Daoy (cell line): ENCODE measurements at places on chromosomes 5 and 9. TPM values are rescaled to one million over a fixed set of nuclear protein-coding genes. Genes with fewer than 3 reads are reported as not detected.

SELENOP gene
- not detected in 2 replicates for total RNA-seq

DNA sequence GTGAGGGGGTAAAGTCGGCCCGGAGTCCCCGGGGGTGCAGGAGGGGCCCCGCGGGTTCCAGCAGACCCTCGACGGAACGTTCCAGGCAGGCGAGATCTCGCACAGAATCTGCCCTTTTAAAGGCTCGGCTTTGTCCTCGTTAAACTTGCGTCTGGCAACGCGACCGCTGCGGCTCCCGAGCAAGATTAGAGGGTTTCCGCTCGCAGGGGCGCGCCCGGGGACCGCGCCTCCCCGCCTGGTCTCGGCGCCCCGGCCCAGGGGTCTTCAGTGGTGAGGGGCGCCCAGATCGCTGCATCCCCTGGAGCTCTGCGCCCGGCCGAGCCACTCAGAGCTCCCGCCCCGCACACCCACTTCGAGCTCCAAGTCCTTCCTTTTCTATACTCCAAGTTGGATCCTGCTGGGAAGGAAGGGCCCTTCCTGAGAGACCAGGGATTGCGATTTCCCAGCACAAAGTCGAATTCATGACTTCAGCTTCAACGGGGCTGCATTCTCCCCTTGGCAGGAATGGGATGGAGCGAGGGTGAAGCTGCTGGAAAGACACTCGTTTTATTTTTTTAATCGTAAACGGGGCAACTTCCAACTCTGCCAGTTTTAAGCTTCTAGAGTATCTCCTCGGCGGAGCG is 11.3 kb downstream of the PROP1 start:
- DNase-seq = peak; percentile 32

GRCh38 chr5:121108725-121109124 is 644.6 kb downstream of the PRR16 start:
- DNase-seq = peak; percentile 60

DNA sequence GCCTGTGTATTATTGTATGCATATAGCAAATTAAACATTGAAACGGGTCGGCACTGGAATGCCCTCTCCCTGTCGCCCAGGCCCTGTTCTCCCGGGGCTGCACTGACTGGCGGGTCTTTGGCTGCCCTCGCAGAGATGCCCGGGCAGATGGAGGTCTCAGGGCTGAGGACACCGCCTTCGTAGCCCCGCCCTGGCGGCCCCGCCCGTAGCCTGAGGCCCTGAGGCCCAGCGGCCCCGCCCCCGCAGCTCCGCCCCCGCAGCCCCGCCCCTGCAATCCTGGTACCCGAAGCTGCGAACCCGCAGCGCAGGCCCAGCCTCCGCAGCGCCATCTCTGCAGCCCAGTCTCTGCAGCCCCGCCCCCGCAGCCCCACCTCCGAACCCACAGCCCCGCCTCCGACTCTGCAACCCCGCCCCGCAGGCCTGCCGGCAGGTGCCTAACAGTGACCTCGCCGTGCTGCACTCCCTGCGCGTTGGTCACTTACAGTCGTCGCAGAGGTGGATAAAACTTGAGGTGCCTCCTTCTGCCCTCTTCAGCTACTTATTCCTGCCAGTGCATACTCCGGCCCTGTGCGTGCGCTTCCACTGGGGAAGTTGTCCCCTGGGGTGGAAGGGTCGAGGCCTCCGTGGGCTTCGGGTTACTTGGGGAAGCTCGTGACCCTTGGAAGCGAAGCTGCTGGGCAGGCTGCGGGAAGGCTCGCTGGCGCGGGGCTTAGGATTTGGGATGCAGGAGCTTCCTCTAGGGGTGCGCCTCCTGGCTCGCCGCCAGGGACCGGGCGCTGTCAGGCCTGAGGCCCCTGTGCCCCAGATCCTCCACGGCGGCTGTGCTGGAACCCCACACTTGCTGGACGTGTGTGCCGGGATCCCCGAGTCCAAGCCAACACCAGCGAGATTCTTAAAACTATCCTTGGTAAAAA is 72.3 kb downstream of the ICE1 start:
- DNase-seq = peak; percentile 65

DNA sequence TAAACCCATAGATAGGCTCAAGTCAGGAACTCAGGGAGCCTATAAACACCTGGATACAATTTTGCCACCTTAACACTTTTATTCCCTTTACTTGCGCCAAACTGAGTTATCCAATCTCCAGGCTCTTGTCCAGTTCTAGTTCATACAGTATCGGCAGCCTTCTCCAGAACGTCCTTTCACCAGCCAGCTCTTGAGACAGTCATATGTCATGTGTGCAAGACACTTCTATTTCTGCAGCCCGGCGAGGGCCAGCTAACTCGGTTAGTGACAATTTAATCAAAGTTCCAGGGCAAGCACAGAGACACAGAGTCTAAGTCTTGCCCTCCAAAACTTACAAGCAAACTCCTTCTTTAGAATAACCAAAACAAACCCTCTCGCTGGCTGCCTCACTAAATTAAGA is 12.9 kb downstream of the ABCA1 start:
- DNase-seq = no peak

- peak; percentile 74 for DNase-seq
Observed at GRCh38 chr9:16207161-16207560, 654.3 kb downstream of the CCDC171 start.

DNA sequence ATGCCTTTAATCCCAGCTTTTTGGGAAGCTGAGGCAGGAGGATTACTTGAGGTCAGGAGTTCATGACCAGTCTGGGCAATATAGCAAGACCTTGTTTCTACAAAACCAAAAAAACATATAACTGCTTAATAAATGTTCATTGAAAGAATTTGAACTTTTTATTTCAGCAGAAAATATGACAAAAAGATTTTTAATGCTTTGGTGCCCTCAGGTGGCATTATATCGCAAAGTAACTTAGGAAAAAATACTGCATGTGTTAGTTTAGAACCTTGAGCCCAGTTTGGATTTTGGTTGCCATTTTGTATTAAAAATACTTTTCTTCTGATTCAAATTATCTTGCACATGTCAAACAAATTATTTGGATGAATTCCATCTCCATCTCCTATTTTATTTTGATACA is 103.2 kb downstream of the GPBP1 start:
- no peak for DNase-seq

- DNase-seq = no peak
Observed at GRCh38 chr9:93660352-93661046, 84.1 kb downstream of the PHF2 start.

CHSY3 gene
- total RNA-seq = 0.21 and 0.40 TPM in 2 replicates

DNA sequence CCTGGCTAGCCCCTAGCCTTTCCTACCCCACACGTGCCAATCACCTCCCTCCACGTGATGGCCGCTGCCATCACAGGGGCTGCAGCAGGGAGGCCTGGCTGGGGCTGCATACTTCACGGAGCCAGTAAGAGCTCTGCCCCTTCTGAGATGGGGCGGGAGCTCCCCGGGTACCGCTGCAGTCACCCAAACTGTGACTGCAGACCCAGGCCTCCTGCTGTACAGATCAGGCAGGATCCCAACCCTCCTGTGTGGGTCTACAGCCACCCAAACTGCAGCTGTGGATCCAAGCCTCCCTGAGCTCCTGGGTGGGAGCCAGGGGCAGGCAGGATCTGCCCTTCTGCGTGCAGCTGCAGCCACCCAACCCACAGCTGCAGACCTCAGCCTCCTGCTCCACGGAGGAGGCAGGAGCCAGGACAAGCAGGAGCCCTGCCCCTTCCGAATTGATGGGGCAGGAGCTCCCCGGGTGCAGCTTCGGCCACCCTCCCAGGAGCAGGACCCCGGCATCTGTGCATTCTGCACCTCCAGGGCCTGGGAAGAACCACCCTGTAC is 3.2 kb upstream of the BTNL9 start:
- DNase-seq = no peak

DNA sequence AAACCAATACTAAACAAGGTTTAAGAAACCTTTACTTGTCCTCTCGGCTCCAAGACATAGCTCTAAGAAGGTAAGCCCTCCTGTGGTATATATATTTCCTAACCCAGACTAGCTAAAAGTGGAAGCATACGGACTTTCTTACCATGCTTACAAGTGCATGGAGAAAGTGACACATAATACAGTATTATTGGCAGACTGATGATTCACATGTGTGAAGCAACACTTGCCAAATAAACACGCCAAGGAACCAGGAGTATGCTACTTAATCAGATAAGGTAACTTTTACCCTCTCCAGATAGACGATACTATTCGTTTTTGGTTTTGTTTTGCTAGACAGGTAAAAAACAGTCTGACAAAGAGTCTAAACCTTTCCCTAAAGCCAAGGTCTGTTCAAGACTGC is 264.1 kb downstream of the MLLT3 start:
- DNase-seq = peak; percentile 9

- no peak for DNase-seq
Observed at GRCh38 chr5:135327429-135328127, 71.5 kb downstream of the MACROH2A1 start.

GRCh38 chr9:135565636-135566035 is 4.1 kb downstream of the PAEP start:
- DNase-seq = no peak

DNA sequence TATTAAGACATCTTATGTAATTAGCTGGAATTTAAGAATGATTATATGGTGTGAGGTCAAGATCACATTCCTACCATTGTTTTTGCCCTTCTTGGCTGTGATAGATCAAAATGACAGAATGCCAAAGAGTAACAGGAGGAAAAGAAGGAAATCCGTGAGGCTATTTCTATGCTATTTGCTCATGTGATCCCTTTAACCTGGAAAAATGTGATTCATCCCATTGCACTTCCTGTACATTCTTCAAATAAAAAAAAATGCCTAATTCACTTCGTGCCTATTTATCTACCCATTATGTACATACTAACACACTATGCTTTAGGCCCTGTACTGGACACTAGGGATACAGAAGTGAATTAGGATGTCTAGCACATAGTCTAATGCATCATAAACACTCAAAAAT is 154.1 kb upstream of the PAPPA start:
- DNase-seq = peak; percentile 39

- peak; percentile 79 for DNase-seq
Observed at GRCh38 chr9:108478431-108479332, 377.1 kb downstream of the ACTL7B start.

GRCh38 chr5:59125011-59125961 is 542.4 kb downstream of the RAB3C start:
- DNase-seq = peak; percentile 58

GRCh38 chr5:6711409-6712141 is 1.7 kb upstream of the TENT4A start:
- no peak for DNase-seq

- DNase-seq = no peak
Observed at GRCh38 chr5:179266291-179267070, 78.8 kb downstream of the ADAMTS2 start.

GRCh38 chr9:32677931-32678330 is 42.5 kb upstream of the TAF1L start:
- no peak for DNase-seq

- no peak for DNase-seq
Observed at GRCh38 chr5:117089001-117089400, 514.4 kb upstream of the SEMA6A start.

GRCh38 chr5:159642379-159642778 is 273.9 kb upstream of the ADRA1B start:
- DNase-seq = no peak

GRCh38 chr9:94734054-94734754 is 7.7 kb downstream of the AOPEP start:
- DNase-seq = no peak

DNA sequence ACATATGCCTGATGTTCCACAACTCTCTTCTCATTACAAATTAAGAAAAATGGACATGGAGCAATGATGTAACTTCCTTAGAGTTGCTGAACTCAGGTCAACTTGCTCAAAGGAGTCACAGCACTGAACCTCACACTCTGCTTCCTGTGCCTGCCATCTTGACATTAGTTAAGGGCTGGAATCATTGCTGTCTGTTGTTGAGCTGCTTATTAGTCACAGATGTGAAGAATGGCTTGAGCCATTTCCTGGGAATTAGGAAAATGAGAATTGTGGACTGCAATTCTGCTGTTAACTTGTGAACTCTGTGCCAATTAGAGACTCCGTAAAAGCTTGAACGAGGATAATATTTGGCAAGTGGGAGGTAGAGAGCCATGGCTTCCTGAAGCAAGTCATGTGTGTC is 212.0 kb downstream of the ADAMTS12 start:
- DNase-seq = peak; percentile 9

GRM6 gene
- total RNA-seq = not detected in 2 replicates

GRCh38 chr5:171032435-171032973 is 170.7 kb downstream of the RANBP17 start:
- DNase-seq = no peak

DNA sequence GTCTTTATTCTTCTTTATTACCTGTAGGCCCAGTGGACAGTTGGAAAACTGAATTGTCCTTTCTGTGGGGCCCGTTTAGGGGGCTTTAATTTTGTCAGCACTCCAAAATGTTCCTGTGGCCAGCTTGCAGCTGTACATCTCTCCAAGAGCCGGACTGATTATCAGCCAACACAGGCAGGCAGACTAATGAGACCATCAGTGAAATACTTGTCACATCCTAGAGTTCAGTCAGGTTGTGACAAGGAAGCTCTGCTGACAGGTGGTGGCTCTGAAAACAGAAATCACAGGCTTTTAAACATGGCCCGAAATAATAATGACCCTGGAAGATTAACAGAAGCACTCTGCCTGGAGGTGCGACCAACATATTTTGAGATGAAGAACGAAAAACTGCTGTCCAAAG is 47.9 kb downstream of the RNF180 start:
- no peak for DNase-seq

DNA sequence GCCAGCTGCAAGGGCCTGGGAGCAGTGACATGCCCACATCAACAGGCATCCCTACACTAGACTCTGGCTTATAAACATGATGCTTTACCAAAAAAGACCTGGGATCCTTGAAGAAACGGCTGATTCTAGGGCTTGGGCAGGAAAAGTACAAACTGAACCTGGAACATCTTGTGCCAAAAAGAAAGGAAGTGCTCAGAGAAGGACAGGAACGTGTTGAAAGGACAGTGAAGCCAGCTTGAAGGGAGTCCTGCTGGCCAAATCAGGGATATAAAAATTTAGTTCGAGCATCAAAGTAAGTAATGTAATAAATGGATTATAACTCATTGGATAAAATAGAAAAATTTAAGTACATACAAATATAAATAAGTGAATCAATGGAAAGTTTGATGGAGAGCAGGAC is 58.1 kb downstream of the ALDH7A1 start:
- DNase-seq = no peak

NR2F1-AS1 gene
- 6.1 and 10.5 TPM in 2 replicates for total RNA-seq

LRRC14B gene
- not detected in 2 replicates for total RNA-seq

CER1 gene
- not detected in 2 replicates for total RNA-seq
